NCI-H774 (cell line): ENCODE measurements at places on chromosomes 2 and 18.

- DNase-seq: no peak
These were observed 56.4 kb downstream of the RTP5 start for GRCh38 chr2:241925821-241926441.

DNA sequence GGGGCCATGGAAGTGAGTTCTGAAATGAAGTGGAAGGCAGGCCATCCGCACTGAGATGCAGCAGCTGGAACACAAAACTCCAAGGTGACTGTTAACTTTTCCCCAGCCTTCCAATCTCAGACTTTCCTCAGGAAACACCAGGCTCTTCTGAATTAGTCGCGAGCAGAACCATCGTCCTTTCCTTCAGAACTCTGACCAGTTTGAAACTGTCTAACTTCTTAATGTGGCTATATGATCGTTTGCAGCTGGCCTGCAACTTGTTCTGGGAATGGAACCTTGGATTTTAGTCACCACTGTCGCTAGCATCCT, 620 bp upstream of the RPL37A start:
- no peak for DNase-seq

GRCh38 chr2:75287624-75288316, 88.5 kb upstream of the TACR1 start:
- no peak for DNase-seq

DNA sequence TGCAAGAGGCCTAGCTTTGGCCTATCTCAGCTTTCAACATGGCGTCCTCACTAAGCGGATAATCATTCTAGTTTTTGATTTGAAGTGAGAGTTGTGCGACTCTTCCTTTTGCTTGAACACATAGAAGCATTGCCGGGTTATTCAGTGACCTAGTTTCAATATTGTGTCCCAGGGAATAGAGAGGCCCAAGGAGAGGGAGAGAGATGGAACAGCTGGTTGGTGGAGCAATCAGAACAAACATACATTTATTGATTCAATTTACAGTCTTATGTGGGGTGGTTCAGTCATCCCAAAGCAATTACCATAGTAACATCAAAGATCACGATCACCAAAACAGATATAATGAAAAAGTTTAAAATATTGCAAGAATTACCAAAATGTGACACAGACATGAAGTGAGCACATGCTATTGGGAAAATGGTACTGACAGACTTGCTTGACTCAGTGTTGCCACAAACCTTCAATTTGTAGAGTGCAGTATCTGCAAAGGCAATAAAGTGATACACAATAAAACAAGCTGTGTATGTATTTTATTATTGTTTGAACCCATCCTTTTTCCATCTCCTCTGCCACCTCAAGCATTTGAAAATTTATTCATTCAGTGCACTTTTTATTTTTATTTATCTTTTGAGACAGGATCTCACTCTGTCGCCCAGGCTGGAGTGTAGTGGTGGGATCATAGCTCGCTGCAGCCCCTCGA, 30.2 kb downstream of the COPS7B start:
- no peak for DNase-seq

DNA sequence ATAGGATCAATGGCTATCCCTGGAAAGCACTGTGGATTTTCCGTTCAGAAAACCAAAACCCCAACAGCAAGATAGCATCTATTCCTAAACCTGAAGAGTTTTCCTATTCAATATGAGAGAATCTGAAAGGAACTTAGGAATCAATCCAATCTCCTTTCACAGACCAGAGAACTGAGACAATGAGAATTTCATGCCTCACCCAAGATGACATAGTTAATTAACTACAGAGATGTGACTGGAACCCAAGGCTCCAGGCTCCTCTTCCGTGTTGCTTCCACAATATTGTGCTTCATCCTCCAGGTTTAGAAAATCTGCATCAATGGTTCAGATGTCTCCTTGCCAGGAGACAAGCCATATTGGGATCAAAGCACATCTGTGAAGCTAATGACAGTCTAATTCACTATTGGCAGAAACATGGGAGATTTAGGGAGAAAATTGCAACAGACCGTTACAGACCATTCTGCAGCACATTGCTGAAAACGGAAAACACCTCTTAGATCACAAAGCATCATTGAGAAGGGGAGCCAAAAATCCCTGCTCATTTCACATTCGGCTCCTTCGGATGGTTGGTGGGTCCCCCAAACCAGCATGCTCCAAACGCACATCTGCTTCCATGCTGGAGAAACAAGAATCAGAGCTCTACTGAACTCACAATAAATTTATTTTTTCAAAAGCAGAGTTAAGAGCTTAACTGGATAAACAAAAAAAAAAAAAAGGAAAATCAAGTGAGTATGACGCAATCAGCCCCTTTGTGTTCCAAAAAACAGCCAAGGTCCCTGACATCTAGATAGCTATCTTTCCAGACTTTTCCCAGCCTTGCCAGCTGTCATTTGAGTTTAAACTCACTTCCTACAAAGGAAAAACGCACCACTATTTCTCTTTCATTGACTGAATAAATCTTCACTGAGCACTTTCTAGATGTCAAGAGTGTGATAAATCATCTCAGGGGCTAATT, 290.3 kb downstream of the C1D start:
- no peak for DNase-seq

DNA sequence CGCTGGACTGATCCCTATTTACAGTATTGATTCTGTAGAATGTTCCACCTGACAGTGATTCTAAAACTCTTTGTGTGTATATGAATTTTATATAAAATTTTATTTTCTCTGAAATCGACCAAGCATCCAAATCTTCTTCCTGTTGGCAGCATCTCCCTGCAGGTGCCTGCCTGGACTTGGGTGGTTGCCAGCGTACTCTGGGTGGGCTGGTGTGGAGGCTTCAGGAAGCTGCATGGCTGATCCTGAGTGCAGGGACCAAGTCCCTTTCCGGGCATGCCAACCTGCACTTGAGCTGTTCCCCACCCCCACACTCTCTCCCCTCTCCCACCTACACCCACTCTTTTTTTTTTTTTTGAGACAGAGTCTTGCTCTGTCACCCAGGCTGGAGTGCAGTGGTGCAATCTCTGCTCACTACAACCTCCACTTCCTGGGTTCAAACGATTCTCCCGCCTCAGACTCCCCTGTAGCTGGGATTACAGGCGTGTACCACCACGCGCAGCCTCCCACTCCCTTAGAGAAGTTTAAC, 53.2 kb upstream of the ALKAL2 start:
- no peak for DNase-seq
